ENCODE measurements at places on chromosomes 2 and 18. TPM values are rescaled to one million over a fixed set of nuclear protein-coding genes. Genes with fewer than 3 reads are reported as not detected.

Gene PSTPIP2
- 16.1 TPM for total RNA-seq

Gene PDCD1
- total RNA-seq = 2.2 TPM

Gene ACTR3
- total RNA-seq = 511 TPM

Gene MREG
- 16.2 TPM for total RNA-seq

Gene VIT
- total RNA-seq = not detected

Measured in activated CD8-positive, alpha-beta memory T cell treated with anti-CD3 and anti-CD28 coated beads, Interleukin-2, amount 10 ng/mL, durations not matched to agents 7 days and 5 days (primary cell).